ELR (cell line): ENCODE measurements at places on chromosomes 7 and 10.

- no peak for DNase-seq
These were observed 145.6 kb downstream of the BAMBI start for GRCh38 chr10:28822719-28823464.

DNA sequence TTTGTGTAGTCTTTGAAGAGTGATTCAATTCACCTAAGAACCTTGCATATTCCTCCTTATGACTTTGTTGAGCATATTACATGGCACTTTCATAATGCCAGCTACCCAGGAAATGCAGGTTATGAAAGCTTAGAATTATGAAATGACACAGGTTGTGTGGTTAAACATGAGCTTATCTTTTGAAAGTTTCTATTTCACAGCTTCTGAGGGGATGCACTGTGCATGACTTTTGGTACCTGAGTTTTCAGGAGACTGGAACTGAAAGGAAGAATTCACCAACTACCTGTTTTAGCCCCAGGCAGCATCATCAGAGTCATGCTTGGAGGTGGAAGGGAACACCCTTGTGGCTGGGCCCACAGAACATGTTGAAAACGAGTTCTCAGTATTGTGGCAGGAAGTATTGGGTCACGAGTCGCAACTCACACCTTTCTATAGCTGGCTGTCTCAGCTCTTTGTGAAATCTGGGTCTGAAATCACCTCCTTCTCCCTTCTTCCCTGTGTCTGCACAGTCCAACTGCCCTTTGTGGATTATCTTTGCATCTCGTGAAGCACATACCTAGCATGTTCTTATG, 228.2 kb downstream of the PTEN start:
- no peak for DNase-seq

- no peak for DNase-seq
These were observed 380.4 kb upstream of the ZMIZ1 start for GRCh38 chr10:78688230-78688900.

DNA sequence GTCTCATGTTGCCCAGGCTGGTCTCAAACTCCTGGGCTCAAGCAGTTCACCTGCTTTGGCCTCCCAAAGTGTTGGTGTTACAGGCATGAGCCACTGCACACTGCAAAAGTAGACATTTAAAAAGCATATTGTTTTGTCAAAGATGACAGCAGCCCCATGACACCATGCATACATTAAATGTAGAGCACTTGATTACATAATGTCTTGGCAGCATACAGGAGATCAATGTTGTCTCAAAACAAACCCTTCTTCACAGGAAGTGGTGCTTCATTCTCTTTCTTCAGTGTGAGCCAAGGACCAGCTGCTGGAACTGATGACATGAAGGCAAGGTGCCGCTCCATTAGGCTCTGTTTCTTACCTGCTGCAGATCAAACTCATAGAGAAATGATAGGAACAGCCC, 218.4 kb downstream of the KLF6 start:
- DNase-seq = no peak

GRCh38 chr10:88190540-88191235, 327.3 kb downstream of the PTEN start:
- DNase-seq = no peak

- DNase-seq = no peak
These were observed 255.3 kb downstream of the FZD1 start for GRCh38 chr7:91519241-91520158.

DNA sequence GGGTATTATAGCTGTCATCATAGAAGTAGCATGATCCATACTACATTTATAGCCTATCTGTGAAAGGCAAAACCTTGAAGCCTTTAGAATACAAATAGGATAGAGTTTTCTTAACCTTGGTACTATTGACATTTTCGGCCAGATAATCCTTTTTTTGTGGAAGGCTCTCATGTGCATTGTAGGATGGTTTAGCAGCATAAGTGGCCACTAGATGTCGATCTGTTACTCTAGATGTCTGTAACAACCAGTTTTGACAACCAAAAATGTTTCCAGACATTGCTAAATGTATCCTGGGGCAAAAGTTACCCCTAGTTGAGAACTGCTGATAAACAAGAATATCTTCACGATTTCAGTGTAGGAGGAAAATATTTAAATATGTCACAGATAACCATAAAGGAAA, 319.4 kb upstream of the GALNT17 start:
- no peak for DNase-seq

- DNase-seq = no peak
These were observed 402.6 kb downstream of the NEBL start for GRCh38 chr10:20494474-20494873.
